Fibroblast of skin of left biceps (primary cell): ENCODE measurements at places on chromosomes 5 and 9.

DNA sequence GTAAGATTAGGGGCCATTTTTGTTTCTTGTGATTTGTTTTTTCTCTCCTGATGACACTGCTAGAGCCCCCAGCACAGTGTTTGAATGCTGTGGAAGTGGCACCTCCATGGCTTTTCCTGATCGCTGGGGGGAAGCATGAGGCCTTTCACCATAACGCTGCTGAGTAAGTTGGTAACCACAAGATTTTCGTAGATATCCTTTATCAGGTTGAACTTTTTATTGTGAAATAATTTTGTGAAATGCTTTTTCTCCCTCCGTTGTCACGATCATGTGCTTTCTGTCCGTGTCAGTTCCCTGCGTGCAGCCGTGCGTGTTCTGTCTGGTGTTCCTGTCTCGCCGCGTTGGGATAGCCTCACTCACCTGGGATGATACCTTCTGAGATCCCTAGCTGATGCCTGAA is 59.4 kb downstream of the EHMT1 start:
- no peak for DNase-seq

DNA sequence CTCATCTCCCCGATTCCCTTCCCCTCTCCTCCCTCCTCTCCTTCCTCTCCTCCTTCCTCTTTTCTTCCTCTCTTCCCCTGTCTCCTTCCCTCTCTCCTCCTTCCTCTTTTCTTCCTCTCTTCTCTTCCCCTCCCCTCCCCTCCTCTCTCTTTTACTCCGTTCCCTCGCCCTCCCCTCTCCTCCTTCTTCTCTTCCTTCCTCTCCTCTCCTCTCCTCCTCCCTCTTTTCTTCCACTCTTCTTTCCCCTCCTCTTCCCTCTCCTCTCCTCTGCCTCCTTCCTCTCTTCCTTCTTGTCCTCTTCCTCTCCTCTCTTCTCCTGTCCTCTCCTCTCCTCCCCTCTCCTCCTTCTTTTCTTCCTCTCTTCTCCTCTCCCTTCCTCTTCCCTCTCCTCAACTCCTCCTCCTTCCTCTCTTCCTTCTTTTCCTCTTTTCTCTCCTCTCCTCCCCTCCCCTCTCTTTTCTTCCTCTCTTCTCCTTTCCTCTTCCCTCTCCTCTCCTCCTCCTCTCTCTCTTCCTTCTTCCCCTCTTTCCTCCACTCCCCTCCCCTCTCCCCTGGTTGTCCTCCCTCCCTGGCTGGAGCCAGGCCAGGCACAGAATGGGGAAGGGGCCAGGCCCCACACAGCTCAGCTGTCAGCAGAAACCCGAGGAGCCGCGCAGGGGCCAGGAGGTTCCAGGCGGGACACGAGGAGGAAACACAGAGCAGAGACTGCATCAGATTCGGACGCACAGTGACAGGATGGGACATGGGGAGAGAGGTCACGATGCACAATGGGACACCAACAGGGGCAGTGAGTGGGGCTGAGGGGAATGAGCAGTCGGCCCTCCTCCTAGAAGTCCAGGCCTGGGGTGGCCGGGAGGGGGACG is 48.0 kb downstream of the CAMK2A start:
- DNase-seq: no peak

DNA sequence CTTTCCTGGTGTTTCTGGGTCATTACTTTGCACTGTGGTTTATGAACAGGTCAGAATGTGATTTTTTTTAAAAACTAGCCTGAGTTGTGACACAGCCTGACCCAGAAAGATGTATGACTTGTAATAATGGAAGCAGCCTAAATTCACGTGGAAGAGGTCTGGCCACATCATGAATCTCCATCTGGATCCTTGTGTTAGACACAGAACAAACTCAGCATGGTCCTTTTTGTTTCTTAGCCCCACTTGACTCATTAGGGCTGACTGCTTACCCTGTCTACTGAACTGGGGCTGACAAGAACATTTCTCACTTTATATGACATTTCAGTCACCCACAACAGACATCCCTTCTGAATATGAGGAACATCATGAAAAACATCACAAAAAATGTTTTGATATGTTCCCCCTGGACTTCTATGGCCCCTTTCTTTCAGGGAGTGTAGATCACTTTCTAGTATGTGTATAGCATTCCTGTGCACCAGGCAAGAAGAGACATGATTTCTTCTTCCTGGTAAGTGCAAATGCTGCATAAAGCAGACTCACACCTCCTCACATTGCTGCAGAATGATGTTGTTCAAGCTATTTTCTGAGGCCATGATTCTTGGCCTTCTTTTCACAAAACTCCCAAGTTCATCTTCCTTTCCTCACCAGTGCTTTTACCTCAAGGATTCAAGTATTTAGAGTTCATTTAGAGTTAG is 52.3 kb downstream of the ZNF622 start:
- DNase-seq: no peak

DNA sequence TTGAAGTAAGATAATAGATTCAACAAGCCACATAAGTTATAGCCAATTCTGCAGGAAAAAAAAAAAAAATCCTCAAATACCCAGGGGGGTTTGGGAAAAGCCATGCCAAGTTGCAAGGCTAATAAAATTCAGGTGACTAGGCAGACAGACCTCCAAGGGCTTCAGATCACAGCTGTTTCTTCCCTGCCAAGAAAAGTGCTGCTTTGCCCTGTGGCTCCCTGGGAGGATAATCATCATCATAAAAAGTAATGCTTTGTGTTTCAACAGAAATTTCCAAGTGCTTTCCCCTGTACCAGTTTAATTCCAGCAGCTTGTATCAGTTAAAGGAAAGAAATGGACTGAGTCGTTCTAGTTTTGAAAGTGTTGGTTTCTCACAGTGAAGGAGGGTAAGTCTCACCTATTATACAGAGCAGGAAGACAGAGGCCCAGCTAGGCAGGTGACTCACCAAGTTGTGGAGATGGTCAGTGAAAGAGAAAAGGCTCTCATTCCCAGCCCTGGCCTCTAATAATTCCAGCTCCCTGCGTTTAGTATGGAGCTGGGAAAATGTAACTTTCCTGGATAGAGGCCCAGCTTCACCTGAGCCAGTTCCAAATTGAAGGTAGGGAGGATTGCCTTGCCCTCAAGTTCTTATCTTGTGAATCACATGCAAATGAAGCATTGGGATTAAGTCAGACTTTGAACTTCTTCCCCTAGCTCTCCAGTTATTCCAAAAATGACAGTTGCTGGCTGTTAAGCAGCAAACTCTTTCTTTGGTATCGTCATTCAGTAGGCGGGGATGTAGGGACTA is 263.4 kb downstream of the GRIA1 start:
- DNase-seq: no peak

- DNase-seq: no peak
Observed at GRCh38 chr9:86966852-86967511, 19.7 kb upstream of the GAS1 start.

GRCh38 chr9:100012279-100012678 is 86.5 kb downstream of the ERP44 start:
- no peak for DNase-seq

GRCh38 chr5:111984044-111984443 is 227.1 kb upstream of the NREP start:
- DNase-seq: peak; percentile 93

DNA sequence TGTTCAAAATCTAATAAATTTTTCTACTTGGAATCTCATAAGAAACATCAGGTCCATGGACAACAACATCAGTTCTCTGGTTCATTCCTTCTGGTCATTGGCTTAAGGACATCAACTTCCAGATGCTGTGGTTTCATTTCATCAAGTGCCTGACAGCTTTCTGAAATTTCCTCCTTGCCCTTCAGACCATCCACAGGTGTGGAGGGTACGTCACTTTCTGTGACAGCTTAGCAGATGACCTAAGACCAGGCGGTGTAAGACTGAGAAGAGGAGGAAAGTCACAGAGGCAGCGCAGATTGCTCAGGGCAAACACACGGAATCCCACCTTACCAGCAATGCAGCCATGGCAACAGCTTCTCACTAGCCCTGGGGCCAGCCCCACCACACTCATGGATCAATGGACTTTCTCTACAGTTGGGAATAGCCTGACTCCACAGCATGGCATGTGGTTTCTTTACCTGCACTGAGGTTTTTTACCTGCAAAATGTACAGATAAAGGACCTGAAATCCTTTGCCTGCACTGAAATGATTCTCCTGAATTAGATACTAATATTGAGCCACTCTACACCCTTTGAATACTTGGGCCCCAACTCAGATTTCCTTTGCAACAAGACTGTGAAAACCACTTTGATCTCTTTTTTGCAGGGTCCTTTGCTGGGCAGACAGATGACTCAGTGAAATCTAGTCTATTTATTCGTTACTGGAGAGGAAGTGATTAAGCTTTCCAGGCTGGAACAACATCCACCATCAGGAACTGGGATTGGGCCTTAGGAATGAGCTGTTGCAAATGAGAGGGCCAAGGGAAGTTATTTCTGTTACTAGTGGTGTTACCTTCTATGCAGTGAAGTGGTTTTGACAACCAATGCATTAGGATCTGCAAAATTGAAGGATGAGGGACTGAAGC is 26.9 kb downstream of the TICAM2 start:
- no peak for DNase-seq

DNA sequence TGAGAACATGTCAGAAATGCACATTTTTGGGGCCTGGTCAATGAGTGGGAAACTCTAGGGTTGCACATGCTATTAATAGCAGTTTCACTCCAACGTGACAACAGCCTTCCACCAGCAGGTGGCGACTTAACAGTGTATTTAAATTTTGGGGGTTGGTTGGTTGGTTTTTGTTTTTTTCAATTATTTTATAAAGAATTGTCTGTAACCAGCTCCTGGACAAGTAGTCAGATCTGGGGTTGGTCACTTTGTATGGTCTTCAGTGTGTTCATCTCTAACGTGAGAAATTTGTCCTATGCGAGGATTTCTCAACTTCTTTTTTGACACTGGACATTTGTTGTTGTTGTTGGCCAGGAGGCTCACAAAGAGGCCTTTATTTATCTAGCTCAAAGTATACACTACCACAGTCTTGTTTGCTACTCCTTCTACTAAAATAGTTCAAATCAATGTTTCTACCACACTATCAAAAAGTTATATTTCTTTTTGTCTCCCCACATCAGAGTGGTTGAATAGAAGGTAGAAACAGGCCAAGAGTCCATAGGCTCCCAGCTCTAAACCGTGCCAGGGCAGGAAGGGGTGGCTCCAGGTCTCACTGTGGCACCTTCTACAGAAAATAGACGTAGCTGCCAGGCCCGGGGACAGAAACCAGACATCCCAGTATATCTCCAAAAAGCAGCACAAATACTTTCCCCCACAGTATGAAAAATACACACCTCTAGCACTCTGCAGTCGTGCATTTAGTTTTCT is 110.4 kb downstream of the TRPM6 start:
- DNase-seq: peak; percentile 21

DNA sequence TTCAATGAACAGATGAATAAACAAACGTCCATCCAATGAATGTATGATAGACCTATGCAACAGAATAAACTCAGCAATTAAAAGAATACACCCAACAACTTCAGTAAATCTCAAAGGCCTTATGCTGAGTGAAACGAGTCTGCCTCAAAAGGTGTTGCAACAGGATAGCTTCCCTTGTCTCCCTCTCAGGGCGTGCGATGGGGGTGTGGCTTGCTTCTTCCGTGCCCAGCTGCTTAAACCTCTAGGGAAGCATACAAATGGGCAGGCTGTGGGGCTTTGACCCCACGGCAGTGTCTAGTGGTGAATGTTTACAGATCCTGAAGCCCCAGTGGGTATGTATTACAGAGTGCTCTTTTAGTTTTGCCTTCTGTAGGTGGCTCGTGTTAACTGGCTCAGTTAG is 87.0 kb upstream of the CCL21 start:
- no peak for DNase-seq

GRCh38 chr9:114908805-114909448 is 21.5 kb downstream of the TNFSF8 start:
- DNase-seq: no peak

- no peak for DNase-seq
Observed at GRCh38 chr5:112737070-112737462, 619 bp upstream of the APC start.

DNA sequence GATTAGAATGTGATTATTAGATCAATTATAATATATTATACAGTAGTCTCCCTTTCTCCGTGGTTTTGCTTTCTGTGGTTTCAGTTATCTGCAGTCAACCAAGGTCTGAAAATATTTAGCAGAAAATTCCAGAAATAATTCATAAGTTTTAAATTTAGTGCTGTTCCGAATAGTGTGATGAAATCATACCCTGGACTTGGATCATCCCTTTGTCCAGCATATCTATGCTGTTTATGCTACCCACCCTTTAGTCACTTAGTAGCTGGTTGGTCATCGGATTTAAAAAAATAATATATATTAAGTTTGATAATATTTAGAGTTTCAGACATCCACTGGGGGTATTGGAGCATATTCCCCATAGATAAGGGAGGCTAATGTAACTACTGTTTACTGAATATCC is 19.6 kb downstream of the RMI1 start:
- no peak for DNase-seq

- DNase-seq: no peak
Observed at GRCh38 chr5:108168915-108169314, 213.0 kb downstream of the FBXL17 start.

GRCh38 chr5:87899721-87900131 is 368.9 kb downstream of the TMEM161B start:
- DNase-seq: no peak

GRCh38 chr5:102539562-102539961 is 40.8 kb upstream of the SLCO6A1 start:
- no peak for DNase-seq

DNA sequence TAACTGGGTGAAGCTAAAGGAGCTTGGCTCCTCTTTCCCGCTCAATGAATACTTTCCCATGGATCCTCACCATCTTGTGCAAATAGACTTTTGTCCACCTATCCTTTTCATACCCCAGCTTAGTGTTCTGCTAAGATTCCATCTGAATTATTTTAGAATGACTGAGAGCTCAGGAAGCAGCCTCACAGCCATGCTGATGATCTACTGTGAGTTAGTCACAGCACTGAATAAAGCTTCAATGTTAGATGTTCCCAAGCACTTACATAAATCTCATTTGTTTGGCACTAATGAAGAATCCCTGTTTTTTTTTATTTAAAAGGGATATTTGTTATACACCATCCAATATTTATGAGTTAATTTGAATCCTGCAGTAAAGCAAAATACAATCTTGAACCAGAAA is 317.6 kb upstream of the TRPC7 start:
- DNase-seq: no peak
